ENCODE measurements at places on chromosomes 5 and 9.

DNA sequence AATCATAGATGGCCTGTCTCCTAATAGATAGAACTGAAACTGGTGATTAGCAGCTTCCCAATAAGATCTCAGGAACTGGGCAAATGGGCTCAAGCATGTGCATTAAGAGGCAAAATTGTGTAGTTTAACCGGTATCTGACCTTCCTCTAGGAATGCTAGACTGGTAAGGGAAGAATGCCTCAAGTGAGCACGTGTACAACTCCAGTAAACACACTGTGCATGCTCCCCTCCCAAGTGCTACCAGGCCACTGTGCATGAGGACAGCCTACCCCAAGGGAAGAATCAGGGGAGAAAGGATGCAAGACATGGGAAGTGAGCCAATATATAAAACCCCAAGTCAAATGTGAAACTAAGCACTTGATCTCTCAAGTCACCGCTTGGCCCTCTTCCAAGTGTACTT is 1157.4 kb upstream of the CDH18 start:
- no peak for DNase-seq

DNA sequence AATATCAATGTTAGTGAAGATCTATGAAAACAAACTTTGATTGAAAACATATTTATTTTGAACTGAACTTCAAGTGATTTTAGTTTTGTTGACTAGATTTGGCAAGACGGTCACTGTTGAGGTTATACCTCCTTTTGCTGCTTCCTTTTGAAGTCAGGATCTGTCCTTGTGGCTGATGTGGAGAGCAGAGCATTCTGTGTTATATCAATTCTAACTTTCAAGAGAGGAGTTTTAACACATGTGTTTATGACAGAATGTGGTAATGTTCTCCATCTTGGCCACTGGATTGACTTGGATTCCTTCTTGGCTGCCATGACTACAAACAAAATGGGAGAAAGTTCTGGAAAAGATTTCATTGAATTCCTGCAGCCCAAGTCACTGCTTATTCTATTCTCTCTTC is 104.0 kb upstream of the ACTBL2 start:
- no peak for DNase-seq

DNA sequence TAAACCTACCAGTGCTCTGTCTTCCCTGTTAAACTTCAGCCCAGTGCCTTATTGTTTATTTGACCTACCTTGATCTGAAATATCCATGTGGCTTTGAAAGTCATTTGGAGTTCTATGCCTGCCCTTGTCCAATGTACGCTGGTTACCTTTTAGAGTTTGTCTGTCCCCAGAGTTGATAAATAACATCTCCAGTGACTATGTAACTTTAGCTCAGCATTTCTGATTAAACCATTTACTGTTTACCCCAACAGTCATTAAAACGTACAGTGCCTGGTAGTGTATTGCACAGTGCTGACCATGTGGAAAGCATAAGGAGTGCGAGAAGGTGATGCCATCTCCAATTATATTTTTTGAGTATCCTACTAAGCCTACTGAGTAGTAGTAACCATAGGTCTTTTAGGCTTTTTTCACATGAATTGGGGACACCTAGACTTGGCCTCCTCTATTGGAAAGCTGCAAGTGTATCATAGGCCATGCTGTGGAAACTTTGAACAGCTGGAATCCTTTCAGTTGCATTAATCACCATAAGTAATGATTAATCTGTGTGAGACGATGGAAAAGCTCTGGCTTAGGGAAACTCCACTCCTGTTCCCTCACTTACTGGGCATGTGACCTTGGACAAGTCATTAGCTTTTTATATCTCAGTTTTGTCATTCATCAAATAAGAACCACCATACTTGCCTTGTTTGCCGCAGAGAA is 93.5 kb downstream of the MAST4 start:
- DNase-seq, result no peak

DNA sequence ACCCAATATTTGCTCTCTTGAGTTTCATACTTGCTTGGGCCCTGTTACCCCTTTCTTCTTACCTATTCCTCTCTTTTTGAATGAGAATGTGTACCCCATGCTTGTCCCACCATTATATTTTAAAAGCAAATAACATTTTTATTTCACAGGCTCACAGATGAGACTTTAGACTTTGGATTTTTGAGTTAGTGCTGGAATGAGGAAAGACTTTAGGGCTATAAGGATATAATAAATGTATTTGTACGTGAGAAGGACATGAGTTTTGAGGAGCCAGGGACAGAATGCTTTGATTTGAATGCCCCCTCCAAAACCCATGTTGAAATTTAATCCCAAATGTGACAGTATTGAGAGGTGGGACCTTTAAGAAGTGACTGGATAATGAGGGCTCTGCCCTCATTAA is 33.1 kb upstream of the TNPO1 start:
- DNase-seq, result no peak

DNA sequence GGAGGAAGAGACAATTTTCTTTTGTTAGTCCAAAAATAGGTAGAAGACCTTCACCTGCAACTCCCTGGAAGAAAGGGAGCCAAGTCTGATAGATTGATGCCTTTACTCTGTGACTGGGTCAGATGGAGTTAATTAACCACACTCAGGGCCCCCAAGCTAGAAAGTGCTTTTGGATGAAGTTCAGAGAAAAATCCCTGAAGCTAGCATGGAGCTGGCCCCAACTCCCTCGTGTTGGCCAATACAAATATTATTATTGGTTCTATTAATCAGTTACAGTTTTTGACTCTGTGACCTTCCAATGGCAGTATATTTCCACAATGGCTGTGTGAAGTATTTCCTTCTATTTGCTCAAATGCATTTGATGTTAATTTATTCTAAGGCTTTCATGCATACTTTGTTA is 1753.5 kb downstream of the EFNA5 start:
- DNase-seq, result no peak

- no peak for DNase-seq
Measured at GRCh38 chr5:76477571-76477970, 74.5 kb downstream of the IQGAP2 start.

DNA sequence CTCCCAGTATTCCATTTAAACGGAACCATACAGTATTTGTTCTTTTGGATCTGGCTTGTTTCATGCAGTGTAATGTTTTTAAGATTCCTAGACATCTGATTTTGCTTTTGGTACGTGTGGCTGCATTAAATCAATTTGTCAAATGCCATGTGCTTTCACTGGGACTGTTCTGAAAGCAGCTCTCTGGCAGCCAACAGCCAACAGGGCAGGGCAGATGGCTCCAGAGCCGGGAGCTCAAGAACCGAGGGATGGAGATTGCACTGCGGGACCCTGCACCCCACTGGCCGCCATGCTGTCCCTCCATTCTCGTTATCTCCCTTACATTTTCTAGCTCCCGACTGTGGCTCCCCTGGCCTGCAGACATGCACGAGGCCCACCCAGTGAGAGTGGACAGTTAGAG is 33.4 kb upstream of the AIF1L start:
- no peak for DNase-seq

DNA sequence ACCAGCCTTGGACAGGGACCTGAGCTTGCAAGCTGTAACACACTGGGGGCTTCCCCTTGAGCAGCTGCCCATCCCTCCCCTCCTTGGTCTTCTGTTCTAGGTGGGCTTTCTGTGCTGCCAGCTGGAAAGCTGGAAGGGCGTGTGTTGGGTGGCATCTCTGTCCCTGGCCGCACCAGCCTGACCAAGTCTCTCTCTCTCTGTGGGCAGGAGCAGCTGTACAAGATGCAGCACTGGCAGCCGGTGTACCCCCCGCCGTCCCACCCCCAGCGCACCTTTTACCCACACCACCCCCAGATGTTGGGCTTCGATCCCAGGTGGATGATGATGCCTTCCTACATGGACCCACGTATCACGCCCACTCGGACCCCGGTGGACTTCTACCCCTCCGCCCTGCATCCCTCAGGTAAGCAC is 32.1 kb upstream of the POMT1 start:
- DNase-seq, result no peak

DNA sequence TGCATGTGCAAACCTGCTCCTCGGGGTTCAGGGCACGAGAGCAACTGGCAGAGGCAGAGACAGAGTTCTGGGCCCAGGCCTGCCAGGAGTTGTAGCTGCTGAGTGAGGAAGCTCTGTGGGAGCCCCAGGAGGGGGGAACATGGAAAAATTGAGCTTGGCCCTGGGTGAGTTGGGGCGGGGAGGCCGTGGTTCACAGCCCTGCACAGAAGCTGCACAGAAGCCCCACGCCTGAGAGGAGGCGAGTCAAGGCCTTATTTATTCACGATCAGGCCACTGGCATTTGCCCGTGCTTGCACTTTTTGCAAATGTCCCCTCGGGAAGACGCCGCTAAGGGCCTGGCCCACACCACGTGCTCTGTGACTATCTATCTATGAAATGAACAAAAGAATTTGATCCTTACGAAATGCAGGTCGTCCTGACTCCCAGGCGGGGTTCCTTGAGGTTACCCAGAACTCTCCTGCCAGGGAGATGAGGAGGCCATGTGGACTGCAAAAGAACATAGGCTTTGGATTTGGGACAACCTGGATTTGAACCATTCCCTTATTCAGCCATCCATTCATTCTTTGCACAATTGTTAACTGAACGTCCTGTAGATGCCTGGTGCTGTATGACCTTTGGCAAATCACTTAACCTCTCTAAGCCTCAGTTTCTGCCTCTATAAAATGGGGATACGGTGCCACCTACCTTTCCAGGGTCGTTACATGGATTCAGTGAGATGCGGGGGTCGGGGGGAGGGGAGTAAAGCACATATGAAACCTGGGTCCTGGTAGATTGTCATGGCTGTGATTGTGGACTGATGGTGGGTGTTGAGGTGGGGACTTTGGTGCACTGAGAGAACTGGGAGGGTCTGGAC is 17.9 kb downstream of the COL27A1 start:
- DNase-seq, result no peak
